NCI-H345 (cell line): ENCODE measurements at places on chromosomes 7 and 10.
A peak's percentile ranks its signal among the peaks of the same experiment; 100 is the strongest.

DNA sequence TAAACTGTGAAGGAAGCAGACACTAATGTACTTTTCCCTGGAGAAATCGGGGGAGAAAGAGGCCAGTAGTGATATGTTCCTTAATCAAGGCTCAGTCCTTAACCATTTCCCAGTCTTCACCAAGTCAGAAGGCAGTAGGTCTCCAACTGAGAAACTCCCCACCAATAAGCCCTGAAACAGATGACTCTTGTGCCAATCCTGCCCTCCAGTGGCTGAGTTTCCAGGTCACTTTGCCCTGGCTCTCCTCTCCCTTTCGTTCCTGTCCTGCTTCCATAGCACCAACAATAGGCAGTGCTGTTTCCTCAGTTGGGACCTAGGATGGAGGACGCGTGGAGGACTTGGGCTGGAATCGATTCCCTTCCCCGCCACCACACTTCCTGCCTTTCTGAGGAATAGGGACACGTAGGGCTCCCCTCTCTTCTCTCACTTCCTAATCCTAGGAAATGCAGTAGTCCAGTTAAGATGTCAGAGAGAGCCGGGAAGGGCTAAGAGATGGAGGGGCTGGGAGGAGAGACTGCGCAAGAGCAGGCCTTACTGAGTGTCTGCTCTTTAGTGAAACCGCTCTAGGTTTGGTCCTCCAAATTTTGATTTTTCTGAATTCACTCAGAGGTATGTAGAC is 23.4 kb downstream of the ATOH7 start:
- peak; percentile 17 for DNase-seq

- DNase-seq, result no peak
Measured at GRCh38 chr10:75261813-75262705, 26.3 kb upstream of the COMTD1 start.

DNA sequence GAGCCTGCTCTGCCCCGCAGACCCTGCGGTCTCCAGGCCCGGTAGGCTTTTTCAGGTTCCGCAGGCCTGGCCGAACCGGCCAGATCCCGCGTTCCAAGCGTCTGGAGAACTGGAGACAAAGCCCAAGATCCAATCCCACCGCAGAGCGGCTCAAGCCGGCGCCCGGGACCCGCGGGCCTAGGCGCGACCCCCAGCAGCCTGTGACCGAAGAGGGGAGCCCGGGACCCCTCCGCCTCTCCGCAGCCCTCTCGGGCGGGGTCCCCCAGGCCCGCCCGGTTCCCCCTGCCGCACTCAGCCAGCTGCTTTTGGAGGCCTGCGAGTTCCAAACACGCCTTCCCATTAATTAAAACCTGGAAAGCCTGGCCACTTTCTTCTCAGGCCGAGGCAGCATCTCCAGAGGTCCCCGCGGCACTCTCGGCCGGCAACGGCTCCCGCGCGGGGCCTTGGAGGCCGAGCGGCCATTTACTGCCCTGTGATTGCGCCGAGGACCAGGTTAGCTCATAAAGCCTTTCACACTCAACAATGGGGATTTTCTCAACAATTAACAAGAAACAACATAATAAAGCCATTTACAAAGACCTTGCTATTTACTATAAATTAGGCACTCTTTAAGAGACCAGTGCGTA is 16.7 kb downstream of the SKIDA1 start:
- no peak for DNase-seq

GRCh38 chr10:45163315-45163975 is 152.0 kb downstream of the OR13A1 start:
- no peak for DNase-seq

DNA sequence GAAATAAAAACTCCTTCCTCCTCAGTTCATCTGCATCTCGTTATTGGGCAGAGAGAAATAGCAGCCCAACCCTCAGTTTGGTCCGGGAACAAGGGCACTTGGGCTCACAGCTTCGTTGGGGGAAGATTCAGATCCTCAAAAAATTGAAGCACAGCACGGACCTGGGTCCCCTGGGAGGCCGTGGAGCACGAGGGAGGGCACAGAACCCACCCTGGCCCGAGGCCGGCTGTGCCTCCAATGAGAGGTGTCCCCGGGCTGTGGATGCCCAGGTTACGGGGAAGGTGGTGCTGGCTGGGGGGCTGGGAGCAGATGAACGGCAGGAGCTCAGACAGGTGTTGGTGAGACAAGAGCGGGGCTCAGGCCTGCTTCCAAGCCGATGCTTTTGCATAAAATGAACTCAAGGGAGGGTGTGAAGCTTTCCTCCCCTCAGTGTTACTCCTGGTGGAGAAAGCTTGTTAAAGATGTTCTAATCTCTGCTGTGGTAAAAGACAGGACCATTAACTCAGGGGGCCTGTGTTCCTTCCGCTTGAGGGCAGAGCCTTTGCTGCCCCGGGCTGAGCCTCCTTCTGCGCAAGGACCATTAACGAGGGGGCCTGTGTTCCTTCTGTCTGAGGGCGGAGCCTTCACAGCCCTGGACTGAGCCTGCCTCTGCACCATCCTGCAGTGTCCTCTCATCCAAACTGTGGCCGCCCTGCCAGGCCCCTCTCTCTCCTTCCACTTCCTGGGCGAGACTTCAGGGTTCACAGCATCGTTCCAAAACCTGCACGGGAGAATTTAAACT is 302.2 kb downstream of the ADARB2 start:
- DNase-seq, result peak; percentile 30

- DNase-seq, result no peak
Measured at GRCh38 chr7:116501425-116502167, 2.1 kb downstream of the CAV2 start.

- no peak for DNase-seq
Measured at GRCh38 chr10:124292911-124293615, 125.7 kb downstream of the OAT start.

DNA sequence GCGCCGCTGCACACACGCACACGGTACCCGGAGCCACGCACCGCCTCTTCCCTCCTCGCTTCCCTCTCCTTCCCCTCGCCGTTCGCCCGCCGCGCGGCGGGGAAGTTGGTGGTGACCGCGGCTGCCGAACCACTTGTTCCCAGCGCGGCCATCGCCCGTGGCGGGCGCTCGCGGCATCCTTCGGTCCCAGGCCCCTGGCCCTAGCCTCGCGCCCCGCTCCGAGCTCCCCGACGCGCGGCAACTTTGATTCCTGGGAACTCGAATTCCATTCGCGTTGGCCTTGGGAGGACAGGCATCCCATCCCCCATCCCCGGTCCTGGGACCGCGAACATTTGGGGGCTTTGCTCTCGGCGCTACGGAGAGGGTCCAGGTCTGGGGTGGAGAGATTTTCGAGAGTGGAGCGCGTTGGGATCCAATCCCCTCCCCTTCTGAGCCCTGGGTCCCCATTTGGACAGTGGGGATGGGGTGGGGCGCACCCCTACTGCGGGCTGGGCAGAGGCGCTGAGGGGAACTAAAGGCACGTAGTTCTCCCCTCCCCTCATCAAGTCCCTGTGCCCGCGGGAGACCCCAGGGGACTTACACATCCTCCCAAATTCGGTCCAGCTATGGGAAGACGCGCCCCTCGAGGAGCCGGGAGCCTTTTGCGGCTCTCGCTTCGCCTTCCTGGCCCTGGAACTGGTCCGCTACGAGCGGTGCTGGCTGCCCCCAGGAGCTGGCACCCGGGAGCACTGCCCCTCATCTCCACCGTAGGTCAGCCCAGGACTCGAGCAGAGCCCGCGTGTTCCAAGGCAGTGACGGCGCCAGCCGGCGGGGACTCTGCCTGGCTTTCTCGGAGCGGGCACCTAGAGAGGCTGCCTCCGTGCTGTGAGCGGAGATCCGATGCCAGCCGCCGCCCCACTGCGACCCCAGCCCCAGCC is 834 bp downstream of the CDH23 start:
- no peak for DNase-seq

DNA sequence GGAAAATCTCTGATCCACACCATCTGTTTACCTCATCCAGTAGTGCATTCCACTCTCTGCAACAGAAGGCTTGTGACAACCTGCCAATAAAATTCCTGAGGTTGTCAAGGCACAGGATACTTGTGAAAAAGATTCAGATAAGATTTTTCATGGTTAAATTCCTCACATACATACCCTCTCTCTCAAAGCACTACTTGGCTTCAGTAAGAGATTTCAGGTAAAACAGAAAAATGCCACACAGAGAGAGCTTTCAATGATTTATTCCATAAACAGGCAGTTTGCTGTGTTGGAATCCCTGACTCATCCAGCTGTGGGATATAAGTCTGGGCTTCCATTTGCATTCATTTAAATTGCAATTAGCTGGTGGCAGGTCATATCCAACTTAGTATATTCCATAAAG is 99.7 kb upstream of the CAV2 start:
- DNase-seq, result no peak

DNA sequence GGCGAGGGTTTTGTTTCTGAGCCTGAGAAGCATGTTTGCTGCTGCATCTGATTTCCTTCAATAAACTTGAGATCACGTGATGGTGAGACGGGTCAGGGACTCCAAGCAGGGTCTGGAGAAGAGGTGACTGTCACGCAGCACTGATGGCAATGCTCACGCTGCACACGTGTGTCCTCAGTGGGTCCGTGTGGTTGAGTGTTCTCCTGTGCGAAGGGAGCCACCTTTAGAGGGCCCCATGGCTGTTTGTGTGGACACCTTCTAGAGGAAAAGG is 100.4 kb downstream of the WDR37 start:
- no peak for DNase-seq

DNA sequence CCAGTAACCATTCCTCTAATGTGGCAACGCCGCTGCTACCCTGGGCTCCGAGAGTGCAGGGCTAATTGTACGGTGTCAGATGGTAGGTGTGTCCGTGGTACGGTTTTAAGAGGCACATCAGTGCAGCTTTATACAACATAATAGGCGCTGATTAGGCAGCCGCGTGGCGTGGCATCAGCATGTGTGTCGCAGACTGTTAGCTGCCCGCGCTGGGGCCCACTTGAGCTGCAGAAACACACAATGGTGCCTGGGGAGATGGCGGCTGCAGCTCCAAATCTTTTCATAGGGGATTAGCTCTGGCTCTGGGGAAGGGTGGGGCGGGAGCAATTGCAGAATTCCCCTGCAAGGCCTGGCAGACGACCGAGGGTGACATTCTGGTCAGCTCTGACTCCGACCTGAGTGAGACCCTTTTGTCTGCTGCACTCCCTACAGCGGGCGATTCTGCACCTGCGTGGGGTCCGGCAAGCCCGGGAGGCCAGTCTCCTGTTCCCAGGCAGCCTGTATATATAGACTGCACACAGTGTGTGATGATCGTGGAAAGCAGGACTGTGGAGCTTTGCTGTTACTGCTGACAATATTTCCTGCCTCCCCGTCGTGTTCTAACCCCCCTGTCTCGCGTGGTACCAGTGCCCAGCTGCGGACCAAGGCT is 722.7 kb upstream of the CELF2 start:
- DNase-seq, result peak; percentile 35

GRCh38 chr7:51134013-51134441 is 182.6 kb downstream of the COBL start:
- no peak for DNase-seq

DNA sequence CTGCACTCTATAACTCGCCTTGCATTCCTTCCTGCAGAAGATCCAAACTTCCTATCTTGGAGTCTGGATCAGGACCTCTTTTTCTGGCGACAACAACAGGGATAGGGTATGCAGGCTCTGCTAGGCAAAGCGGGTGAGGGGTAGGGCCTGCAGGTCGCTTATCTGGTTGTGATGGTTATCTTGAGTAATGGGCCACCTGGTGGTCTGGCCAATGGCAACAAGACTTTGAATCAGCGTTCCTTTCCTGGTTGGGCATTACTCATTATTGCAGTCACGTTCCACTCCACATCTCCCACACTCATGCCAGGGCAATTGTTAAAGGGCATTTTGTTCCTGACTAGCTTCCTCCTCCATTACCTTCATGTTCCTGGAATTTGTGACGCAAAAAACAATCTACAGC is 48.4 kb upstream of the PLXDC2 start:
- DNase-seq, result no peak

- no peak for DNase-seq
Measured at GRCh38 chr10:132916421-132916841, 25.9 kb downstream of the CFAP46 start.

DNA sequence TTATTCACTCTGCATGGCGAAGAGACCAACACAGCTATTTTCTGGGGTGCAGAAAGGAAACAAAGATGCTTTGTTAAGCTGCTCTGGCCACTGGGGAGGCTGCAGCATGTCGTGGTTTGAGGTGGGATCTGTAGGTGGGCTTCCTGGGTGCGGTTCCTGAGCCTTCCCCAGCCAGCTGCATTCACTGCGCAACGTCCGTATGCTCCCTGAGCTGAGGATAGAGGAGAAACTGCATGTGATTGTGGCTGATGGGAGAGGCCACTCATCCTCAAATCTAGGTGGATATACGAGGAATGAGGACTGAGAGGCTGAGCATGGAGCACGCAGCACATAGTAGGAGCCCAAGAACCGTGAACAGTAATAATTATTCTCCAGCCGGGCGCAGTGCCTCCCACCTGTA is 9.9 kb upstream of the DNAAF5 start:
- DNase-seq, result no peak

GRCh38 chr10:101297901-101298486 is 56.0 kb upstream of the BTRC start:
- no peak for DNase-seq

DNA sequence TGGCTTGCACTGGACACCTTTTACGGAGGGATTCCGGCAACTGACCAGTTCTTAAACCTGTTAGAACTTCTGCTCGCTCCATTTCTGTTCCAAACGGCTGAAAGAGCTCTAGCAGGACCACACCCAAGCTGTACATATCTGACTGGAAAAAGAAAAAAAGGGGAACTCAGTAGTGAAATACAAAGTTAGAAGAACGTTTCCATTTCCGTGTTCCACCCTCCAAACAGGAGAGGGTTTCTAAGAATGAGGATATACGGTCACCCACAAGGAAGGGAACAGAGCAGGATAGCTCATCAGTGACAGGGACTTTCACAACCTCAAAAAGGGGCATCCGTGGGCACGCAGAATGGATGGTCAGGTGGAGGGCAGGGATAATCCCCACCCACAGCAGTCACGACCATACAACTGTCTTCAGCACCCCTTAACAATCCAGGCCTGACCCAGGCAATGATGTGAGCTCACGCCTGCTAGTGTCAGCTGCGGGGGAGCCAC is 4.3 kb upstream of the ANKRD61 start:
- no peak for DNase-seq
